ENCODE measurements at places on chromosomes 6 and 20. TPM values are rescaled to one million over a fixed set of nuclear protein-coding genes. Genes with fewer than 3 reads are reported as not detected.

- no peak for DNase-seq
Measured at GRCh38 chr20:54197621-54198604, 10.0 kb upstream of the PFDN4 start.

- DNase-seq: peak; percentile 56
Measured at GRCh38 chr6:118650582-118651281, 659 bp downstream of the CEP85L start.

- no peak for DNase-seq
Measured at GRCh38 chr6:2937627-2938003, 33.8 kb downstream of the SERPINB6 start.

DNA sequence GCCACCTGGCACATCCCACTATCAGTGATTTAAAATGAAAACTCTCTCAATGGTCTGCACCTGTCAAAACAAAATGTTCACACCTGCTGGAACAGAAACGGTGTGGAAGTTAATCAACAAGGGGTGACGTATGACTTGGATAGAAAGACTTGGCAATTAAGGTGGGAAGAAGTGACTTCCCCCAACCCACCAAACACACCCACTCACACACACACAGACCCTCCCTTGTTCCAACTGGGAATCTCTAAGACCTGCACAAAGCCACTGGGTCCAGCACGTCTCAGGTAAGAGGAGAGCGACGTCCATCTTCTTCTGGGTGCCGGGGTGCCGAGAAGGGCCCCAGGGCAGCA, 25.1 kb upstream of the TCFL5 start:
- DNase-seq: no peak

GRCh38 chr6:133286765-133287164, 45.6 kb downstream of the EYA4 start:
- no peak for DNase-seq

Gene WFDC2
- not detected for total RNA-seq

DNA sequence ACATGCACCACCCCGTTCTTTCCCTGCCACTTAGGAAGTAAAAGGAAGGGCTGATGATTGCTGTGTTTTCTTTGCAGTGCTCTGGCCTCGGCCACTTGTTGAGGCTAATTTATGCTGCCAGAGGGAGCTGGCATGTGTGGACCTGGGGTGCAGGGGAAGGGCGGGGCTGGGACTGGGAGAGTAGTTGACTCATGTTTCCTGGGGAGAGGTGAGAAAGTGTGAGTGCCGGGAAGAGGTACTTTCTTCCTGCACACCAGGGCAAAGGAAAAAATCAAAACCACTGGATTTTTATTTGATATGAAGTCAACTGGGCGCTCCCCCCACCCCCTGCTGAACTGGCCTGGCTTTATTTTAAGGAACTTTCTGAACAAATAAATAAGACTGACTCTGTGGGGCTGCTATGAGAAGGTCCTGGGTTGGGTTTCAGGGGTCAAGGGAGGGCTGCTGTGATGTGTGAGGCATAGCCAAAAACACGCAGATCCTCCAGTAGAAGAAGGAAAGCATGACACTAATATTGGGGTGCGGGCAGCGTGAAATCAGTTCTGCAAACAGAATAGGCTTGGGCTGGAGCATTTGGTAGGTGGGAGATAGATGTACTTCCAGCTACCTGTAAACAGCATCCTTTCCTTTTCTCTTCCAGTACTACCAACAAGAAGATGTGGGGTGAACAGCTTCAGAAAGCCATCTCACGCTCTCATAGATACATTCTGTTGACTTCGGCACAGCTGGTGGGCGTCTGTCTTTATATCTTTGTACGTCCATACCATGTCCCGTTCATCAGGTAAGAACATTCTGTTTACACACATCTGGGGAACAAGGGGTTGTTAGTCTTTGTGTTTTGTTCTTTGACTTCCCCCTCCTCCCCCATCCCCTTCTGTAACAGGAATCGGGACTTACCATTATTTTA, 87.5 kb downstream of the SYNJ2 start:
- no peak for DNase-seq

DNA sequence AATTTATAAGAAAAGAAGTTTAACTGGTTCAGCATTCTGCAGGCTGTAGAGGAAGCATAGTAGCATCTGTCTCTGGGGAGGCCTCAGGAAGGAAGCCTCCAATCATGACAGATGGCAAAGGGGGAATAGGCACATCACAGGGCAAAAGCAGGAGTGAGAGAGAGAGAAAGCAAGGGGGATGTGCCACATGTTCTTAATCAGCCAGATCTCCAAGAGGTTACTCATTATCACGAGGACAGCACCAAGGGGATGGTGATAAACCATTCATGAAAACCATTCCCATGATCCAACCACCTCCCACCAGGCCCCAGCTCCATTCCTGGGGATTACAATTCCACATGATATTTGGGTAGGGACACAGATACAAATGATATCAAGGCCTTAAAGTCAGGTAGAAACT, 217.5 kb upstream of the TCF21 start:
- DNase-seq: no peak

Gene VSTM2L
- not detected for total RNA-seq

Gene VGLL2
- total RNA-seq: not detected

- no peak for DNase-seq
Measured at GRCh38 chr6:508006-508405, 116.5 kb downstream of the IRF4 start.

Gene ENPP4
- total RNA-seq: 6.2 TPM

Gene TBX18
- total RNA-seq: under 0.01 TPM
